ENCODE measurements at places on chromosomes 5 and 9.

- no peak for DNase-seq
Measured at GRCh38 chr5:11104651-11105112, 343.6 kb upstream of the DAP start.

- DNase-seq = no peak
Measured at GRCh38 chr5:160959804-160960203, 107.8 kb upstream of the ATP10B start.

GRCh38 chr9:113219186-113219936 lies 1.7 kb downstream of the FKBP15 start:
- no peak for DNase-seq

- DNase-seq = peak; percentile 33
Measured at GRCh38 chr9:90870621-90871326, 69.2 kb downstream of the SYK start.

DNA sequence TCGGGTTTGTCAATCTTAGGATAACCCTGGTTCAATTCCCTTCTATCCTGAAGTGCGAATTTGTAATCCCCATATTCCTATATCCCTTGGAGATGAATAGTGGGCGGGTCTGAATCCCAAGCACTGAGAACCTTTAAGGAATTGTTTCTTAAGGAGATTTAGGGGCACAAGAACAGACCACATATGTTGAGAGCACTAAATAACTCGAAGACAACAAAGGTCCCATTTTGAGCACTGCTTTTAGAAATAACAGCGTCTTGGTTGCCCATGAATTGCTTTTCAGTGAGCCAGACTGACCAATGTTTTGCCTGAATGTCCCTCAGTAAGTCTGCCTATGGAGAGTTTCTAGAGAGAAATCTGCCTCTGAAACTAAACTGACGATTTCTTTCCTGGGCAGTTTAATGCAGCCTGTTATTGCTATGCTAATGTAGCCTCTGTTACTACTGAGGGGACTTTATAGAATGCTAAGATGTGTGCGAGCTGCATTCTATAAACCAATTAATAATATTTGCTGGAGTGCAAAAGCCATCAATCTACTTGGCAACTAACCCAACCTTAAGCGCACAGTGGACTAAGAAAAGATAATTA lies 445.0 kb upstream of the DMAC1 start:
- DNase-seq = no peak

GRCh38 chr5:84603568-84604185 lies 219.0 kb upstream of the EDIL3 start:
- DNase-seq = no peak

- no peak for DNase-seq
Measured at GRCh38 chr5:177085985-177086653, 596 bp upstream of the FGFR4 start.

- no peak for DNase-seq
Measured at GRCh38 chr5:67897431-67897830, 318.1 kb upstream of the PIK3R1 start.

- no peak for DNase-seq
Measured at GRCh38 chr5:112127861-112128260, 291.2 kb downstream of the EPB41L4A start.

- no peak for DNase-seq
Measured at GRCh38 chr5:74261421-74261820, 379.1 kb downstream of the ENC1 start.

DNA sequence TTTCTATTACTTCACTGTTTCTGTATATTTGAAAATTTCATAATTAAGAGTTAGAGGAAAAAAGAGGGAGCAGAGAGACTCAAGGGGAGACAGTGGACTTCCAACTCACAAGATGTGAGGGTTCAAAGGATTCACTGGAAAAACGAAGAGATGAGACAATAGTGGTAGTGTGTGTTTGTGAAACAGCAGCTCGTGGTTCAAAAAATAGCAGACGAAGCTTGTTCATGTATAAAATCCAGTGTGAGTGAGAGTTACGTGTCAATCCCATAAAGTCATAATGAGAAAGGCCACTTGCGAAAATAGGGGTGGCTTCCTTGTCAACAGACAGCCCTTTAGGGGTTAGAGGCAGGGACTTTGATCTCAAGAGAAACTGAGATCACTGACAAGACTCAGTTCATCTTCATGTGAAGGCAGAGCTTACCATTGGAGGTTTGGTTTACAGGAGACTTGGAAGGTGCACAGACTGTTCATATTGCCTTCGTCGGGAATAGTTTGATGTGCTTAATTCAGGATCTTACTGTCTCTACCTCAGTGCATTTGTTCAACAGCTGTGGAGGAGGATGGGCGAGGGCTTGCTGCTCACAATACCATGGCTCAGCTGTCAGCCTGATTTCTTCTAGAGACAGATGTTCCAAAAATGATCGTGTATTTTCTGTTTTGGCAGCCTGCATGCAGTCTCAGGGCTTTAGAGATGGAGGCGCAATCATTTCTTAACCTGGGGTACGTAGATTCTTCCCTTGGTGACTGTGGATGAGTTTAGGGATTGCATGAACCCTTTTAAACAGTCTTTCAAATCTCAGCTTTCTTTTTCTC lies 105.7 kb upstream of the KLF9 start:
- no peak for DNase-seq
